Activated CD4-positive, alpha-beta memory T cell treated with anti-CD3 and anti-CD28 coated beads for 36 hours (primary cell): ENCODE measurements at places on chromosomes 1 and 21. TPM values are rescaled to one million over a fixed set of nuclear protein-coding genes. Genes with fewer than 3 reads are reported as not detected.

DNA sequence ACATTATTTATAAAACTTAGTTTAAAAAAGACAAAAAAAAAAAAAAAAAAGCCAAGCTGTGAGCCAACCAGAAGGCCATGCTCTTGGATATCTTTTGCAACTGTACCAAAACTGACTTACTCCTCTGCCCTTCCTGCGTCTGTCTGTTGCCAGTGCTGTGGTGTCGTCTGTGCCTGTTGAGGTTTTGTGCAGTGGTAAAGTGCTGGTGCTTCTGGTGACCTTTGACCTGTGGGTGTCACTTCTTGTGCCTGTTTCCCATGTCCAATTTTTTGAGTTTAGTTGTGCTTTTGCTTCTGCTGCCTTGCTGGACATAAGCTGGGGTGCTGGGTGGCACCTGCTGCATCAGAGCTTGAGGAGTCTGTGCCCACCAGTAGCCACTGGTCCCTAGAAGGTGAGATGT lies 41.4 kb downstream of the RNF187 start:
- no peak for DNase-seq

- DNase-seq, result no peak
Measured at GRCh38 chr1:187032316-187032981, 203.7 kb downstream of the PLA2G4A start.

GRCh38 chr1:159990005-159990404 lies 36.0 kb upstream of the SLAMF9 start:
- DNase-seq, result no peak

DNA sequence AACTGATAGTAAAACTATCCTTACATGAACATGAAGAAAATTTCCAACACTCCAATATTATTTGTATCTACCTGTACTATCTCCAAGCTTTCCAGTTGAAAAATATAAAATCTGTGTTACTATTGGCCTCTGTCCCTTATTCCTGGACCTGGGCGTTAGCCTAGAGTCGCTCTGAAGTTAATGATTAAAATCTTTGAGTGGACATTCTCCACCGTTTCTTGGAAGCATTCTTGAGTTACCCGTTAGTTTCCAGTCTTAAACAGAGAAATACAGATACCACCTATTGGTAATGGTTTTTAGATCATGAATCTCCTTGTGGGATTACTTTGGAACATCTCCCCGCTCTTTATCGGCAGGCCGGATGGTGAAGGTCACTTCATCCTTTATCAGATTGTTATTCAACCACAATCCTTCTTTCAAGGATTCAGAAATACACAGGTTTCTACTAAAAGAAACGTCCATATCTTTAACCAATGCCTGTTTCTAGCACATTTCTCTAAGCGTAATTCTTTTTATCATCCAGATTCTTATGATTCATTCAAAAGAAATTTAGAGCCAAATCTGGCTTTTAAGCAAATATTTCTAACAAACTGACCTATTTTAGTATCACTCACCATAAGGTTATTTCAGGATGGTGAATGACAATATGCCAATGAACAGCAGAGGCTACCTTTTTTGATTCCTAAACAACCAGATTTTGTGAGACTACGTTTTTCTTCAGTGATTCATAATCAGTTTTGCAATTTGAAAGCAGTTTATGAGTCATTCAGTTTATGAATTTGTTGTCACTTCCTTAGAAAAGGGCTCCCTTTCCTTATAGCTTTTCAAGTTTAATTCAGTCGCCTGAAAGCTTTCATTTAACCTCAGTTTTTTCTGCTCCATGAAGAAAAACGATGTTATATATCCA lies 70.2 kb upstream of the ERRFI1 start:
- DNase-seq, result no peak

DNA sequence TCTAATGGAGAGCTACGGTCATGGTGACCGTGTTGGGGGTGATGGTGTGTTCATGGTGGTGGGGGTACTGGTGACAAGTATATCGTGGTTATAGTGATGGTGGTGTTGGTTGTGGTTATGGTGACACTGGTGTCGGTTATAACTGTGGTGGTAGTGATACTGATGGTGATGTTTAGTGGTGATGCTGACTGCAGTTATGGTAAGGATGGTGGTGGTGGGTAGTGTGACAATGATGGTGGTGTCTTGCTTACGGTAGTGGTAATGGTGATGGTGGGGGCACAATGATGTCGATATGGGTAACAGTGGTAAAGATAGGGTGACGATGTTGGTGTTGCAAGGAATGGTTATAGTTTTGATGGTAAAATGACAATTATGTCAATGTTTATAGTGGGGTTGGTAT lies 98.9 kb upstream of the SLC2A1 start:
- DNase-seq, result no peak

DNA sequence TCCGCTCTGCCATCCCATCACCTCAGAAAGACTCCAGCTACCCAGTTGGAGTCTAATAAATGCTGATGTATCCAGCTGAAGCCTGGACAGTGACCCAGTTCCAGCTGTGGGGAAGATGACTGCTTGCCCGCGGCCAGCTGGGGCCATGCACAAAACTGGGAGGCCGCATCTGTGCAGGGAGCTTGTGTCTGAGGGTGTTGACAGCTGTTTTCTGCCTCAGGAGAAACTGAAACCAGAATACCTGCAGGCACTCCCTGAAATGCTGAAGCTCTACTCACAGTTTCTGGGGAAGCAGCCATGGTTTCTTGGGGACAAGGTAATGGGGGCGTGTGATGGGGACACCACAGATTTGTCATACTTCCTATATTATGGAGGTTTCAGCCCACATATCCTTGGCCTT lies 3.2 kb downstream of the GSTM2 start:
- DNase-seq, result no peak

GRCh38 chr1:214002472-214002871 lies 14.7 kb downstream of the PROX1 start:
- DNase-seq, result no peak

DNA sequence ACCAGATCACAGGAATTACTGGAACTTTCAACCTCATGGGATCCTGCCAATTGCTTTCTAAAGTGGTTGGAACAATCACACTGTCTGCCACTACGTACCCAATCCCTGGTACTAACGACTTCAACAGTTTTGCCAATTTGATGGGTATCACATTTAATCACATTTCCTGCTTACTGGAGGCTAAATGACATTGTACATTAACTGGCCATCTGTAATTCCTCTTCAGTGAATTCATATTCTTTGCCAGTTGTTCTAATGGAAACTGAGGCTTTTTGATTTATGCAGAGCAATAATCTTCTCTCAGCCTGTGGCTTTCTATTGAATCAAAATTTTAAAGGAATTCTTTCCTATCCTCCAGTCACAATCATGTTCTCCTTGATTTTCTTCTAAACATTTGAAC lies 38.2 kb downstream of the LGALS8 start:
- DNase-seq, result no peak

DNA sequence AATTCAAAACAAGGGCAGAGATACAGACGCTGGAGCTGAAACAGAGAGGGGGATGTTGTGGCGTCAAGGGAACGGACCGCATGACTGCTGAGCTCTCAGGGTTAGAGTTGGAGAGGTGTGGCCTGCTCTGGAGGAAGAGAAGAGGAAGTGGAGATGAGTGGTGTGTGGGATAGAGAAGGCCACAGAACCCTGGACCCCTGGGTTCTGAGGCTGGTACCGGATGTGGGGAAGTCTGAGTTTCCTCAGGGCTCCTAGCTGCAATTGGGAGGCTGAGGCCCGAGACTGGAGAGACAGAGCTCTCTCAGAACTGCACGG lies 1.8 kb downstream of the BCAN start:
- peak; percentile 65 for DNase-seq

- no peak for DNase-seq
Measured at GRCh38 chr21:25742900-25743299, 8.1 kb downstream of the GABPA start.

GRCh38 chr1:209590405-209590804 lies 6.9 kb downstream of the CAMK1G start:
- DNase-seq, result no peak

GRCh38 chr1:50123071-50123470 lies 14.4 kb downstream of the ELAVL4 start:
- DNase-seq, result no peak

DNA sequence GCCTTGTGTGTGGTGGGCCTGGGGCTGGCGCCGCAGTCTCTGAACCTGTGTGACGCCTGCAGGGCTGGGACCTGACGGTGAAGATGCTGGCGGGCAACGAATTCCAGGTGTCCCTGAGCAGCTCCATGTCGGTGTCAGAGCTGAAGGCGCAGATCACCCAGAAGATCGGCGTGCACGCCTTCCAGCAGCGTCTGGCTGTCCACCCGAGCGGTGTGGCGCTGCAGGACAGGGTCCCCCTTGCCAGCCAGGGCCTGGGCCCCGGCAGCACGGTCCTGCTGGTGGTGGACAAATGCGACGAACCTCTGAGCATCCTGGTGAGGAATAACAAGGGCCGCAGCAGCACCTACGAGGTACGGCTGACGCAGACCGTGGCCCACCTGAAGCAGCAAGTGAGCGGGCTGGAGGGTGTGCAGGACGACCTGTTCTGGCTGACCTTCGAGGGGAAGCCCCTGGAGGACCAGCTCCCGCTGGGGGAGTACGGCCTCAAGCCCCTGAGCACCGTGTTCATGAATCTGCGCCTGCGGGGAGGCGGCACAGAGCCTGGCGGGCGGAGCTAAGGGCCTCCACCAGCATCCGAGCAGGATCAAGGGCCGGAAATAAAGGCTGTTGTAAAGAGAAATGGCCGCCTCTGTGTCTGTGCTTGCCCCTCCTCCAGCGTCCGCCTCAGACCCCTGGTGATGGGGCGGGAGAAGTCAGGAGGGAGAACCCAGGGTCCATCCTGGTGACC lies 788 bp downstream of the ISG15 start:
- DNase-seq, result peak; percentile 49

- DNase-seq, result peak; percentile 70
Measured at GRCh38 chr21:42974832-42975820, 764 bp downstream of the PKNOX1 start.

GRCh38 chr1:29136391-29136915 lies 12.8 kb upstream of the TMEM200B start:
- DNase-seq, result no peak

DNA sequence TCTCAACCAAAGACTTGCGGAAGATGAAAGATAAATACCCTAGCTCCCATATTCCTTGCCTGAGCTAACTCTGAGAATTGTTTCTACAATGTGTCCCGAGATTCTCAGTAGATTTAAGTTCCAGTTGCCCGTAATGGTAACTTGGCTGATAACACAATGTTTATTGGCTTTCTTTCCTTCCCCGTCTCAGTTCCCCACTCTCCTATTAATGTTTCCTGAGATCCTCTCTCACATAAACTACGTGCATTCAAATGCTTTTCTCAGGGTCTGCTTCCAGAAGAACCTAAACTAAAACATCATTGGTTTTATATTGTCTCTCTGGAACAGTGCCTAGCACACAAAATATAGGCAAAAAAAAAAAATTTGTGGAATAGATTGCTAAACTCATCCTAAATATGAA lies 794.2 kb upstream of the ADGRL2 start:
- no peak for DNase-seq

DNA sequence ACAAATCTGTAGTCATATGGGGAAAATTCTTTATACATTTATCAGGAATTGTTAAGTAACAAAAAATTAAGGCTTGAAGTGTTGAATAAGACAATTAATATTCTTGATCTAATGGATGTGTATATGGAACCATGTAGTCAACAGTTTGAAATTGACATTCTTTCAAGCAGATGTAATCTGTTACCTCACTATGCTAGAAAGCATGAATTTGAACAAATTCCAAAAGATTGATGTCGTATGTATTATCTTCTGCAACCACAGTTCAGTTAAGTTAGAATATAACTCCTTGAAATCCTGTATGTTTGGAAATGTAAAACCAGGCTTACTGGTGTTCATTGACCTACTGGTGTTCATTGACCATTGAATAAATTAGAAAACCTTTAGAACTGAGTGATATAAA lies 16.1 kb downstream of the CCDC18 start:
- no peak for DNase-seq

GRCh38 chr1:110262846-110263631 lies 52.9 kb downstream of the KCNC4 start:
- DNase-seq, result peak; percentile 32

DNA sequence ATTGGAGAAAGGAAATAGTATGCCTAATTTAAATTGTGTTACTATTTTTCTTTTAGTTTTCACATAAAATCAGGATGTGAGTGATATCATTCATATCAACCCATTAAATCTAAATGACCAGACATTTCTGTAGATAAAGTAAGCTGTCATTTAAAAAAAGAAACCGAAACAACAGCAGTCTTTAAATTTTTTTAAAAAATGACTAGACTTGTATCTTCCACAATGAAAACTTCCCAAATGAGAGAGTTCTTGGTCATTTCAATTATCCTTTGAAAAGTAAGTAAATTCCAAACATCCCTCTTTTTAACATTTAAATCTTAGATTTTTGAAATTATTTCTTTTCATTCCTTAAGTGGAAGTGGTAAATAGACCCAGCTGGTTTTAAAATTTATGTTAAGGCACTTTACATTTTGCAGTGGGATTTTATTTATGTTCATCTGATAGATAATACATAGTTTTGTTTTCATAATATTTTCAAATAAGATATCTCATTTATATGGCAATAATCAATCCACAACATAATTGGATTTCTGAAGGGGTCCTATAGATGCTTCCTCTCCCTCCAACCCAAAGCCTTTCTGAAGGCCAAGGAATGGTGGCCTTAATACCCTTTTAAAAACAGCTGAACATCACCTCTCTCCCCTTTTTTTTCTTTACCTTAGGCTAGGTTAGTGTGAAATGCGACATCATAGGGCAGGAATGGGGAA lies 3.1 kb downstream of the FOXD3 start:
- DNase-seq, result no peak

GRCh38 chr1:207495801-207496792 lies at the start of gene CR1:
TSS of gene CR1 (plus strand) at chr1:207496157. CDS start at chr1:207496268, 111 bp downstream.
- DNase-seq, result peak; percentile 25

DNA sequence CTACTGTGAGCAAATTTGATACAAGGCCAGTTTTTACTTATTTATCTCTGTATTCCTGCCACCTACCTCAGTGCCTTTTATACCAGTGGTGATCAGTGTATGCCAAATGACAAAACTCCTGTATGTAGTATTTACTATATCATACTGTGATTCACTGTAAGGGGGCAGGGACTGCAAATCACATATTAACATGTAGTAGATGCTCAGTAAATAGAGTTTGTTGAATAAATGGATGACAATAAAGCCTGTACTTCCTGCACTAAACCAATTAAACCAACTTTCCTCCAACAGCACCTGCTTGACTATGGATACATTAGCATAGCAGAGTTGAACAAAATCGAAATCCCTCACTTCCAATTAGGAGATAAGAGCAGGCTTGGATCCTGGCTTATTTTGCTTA lies 73.3 kb upstream of the C1orf87 start:
- DNase-seq, result no peak

- no peak for DNase-seq
Measured at GRCh38 chr21:41769521-41769920, 2.7 kb upstream of the RIPK4 start.

IQGAP3 gene
- 19.3 TPM for total RNA-seq

GPR52 gene
- total RNA-seq, result 0.33 TPM

CHRNB2 gene
- not detected for total RNA-seq

GJA9 gene
- total RNA-seq, result not detected

RIPPLY3 gene
- total RNA-seq, result 0.27 TPM

SLC5A3 gene
- 27.5 TPM for total RNA-seq

TNN gene
- not detected for total RNA-seq

GPR25 gene
- not detected for total RNA-seq

NGF gene
- not detected for total RNA-seq

RASSF5 gene
- 203 TPM for total RNA-seq

SPATA46 gene
- total RNA-seq, result not detected

NUDT4B gene
- 0.43 TPM for total RNA-seq
